ENCODE measurements at places on chromosomes 12 and 14.

DNA sequence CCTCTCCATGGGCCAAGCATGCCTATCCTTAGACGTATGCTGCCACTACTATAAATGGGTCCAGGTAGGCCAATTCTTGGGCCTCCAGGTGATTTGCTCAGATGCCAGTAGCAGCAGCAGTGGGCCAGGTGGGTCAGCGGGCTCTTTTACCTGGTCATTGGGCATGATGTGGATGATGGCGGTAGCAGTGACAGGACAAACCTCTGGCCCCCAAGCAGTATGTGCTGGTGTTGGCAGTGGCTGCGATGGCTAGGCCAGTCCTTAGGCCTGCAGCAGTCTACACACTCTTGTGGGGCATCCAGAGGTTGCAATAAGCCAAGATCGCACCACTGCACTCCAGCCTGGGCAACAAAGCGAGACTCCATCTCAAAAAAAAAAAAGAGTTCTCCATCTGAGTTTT lies 19.1 kb upstream of the VASH1 start:
- no peak for DNase-seq

- no peak for DNase-seq
Measured at GRCh38 chr14:57464008-57464730, 29.5 kb downstream of the CCDC198 start.

DNA sequence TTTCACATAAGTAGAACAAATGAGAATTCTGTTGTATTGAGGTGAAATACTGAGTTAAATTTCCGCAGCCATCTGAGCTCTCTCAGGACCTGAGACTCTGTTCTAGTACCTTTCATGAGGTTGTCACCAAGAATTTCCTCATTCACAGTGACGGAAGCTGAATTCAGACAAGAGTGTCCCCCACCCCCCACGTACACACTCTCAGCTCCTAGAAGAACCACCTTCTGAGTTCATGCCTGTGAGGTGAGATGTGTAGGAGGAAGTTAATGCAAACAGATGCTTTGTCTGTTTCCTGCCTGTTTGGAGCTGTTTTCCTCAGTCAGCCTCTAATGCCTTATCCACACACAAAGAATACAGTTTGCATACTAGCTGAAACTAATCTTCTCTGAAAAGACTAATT lies 18.2 kb downstream of the BICDL1 start:
- peak; percentile 42 for DNase-seq

- DNase-seq: no peak
Measured at GRCh38 chr12:21350975-21351374, 16.3 kb upstream of the SLCO1A2 start.

DNA sequence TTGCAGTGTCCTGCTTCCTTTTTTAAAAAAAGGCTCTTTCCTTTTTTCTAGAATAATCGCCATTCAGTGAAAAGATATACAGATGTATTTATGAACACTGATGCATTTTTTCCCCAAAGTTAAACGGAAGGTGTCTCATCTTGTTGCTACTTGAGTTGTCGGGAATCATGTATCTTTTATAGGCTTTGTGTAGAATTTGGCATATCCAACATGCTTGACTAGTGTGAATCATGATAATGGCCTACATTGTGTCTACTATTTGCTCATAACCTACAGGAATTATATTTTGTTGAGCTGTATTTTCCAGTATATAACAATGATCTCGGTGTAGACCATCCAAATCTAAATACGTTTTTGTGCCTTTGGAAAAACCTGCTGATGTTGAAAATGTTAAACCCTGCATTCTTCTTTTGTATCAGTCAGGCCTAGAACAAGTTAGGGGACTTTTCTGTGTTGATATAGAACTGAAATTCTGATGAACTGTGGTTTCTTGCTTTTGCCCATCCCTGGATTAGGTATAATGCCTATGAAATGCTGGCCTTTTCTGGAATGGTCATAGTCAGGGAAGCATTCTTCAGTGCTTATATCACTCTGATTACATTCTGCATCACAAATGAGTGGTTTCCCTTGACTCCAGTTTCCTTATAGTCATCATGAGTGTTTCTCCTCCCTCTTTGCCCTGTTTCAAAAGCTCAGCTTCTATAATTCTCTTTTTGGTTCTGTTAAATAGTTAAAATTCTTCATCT lies 10.8 kb downstream of the BMAL2 start:
- no peak for DNase-seq

DNA sequence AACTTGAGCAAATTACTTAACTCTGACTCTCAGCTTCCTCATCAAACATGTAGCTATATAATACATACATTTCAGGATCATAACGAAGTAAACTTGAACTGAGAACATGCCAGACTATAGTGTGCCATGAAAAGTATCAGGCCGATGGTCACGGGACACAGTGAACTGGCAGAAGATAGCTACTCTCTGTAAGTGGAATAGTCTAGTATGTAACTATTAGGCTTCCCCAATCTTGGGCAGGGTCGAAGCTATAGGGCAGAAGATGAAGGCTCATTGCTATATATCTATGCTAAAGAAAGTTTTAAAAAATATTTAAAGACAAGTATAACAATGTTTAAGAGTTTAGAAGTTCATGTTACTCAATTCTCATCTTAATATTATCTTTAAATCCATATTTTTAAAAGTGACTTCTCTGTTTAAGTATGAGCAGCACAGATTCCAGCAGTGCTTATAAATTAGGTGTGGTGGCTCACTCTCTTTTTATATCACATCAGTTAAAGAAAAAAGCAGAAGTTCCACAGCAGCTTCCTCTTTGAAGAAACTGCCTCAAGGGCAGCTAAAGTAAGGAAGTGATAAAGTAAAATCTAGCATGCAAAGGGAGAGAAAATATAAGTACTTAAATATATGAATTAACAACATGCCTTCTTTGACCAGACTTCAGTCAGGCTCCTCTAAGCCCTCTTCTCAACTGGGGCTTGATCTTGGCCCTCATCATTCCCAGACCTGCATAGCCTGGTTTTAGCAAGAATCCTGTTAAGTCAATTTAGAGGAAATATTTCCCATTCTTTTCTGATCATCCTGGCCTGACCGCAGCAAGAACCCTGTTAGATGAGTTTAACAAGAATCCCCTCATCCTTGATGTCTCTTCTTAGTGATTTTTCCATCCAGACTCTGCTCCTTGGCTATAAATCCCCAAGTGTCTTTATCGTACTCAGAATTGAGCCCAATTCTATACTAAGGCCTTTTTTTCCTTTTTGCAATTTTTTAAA lies 8.4 kb upstream of the GLIPR1 start:
- DNase-seq: no peak

- DNase-seq: no peak
Measured at GRCh38 chr12:58148405-58148804, 207.0 kb downstream of the ATP23 start.

DNA sequence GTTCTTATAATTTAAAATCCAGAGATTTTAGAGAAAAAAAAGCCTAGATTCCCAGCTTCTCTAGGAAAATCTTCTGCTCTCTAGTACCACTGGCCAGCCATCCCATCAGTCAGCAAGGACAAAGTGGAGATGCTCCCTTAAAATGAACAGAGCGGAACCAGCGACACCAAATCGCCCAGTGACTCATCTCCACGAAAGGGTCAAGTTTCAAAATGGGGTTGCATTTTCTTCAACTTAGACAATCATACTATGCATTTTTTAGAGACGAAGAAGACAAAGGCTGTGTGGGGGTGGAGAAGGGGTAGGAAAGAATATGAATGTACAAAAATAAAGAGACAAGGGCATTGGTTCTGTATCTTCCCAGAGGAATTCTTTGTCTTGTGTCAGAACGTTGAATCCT lies 212.0 kb downstream of the SLC15A4 start:
- DNase-seq: no peak

- no peak for DNase-seq
Measured at GRCh38 chr12:46723629-46724419, 102.0 kb downstream of the SLC38A4 start.

DNA sequence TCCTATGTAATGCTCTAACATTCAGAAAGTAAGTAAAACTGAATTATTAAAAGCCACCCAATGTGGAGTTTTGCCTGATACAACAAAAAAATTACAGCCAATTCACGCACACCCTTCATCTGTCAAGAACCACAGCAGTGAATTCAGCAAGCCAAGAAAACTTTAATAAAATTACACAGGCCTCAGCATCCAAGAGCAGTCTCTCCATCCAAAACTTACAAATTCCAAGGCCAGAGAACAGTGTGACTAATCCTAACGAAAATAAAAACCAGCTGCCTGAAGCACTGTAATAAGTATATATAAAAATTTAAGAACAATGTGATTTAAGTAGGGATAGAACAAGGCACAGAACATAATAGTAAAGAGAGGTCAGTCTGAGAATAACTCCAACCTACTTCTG lies 54.2 kb downstream of the SIX6 start:
- no peak for DNase-seq

GRCh38 chr14:104556256-104557021 lies 23.1 kb upstream of the C14orf180 start:
- no peak for DNase-seq

GRCh38 chr14:84519836-84520235 lies 1010.1 kb upstream of the FLRT2 start:
- DNase-seq: no peak

- no peak for DNase-seq
Measured at GRCh38 chr12:96084624-96085023, 49.2 kb upstream of the LTA4H start.

- DNase-seq: no peak
Measured at GRCh38 chr12:100959481-100959880, 164.9 kb downstream of the ANO4 start.

DNA sequence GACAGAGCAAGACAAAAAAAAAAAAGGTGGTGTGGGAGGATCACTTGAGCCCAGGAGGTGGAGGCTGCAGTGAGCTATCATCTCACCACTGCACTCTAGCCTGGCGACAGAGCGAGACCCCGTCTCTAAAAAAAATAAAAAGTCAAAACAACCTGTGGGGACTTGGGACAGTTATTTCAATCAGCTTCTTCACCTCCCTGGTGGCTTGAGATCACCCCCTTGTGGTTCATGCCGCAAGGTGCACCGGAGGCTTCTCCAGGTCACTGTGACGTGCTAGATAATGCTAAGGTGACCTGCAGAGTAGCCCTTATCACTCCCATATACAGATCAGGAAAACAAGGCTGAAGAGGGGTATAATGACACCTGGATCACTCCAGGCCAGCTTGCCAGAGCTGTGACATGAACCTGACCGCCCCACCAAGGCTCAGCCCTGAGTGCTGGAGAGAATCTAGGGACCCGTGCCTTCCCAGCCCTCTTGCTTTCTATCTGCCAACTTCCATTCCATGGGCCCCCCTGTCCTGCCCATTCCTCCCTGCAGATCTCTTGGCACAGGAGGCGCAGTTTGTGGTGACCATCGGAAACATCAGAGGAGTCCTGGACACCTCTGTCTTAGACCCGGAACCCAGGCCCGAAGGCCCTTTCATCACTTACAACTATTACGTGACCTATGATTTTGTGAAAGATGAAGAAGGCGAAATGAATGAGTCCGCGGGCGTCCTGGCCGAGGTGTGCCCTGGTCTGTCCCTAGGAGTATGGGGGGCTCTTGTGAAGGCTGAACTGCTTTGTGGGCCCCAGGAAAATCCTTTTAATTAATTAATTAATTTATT lies 8.1 kb downstream of the LRRC43 start:
- DNase-seq: peak; percentile 72

DNA sequence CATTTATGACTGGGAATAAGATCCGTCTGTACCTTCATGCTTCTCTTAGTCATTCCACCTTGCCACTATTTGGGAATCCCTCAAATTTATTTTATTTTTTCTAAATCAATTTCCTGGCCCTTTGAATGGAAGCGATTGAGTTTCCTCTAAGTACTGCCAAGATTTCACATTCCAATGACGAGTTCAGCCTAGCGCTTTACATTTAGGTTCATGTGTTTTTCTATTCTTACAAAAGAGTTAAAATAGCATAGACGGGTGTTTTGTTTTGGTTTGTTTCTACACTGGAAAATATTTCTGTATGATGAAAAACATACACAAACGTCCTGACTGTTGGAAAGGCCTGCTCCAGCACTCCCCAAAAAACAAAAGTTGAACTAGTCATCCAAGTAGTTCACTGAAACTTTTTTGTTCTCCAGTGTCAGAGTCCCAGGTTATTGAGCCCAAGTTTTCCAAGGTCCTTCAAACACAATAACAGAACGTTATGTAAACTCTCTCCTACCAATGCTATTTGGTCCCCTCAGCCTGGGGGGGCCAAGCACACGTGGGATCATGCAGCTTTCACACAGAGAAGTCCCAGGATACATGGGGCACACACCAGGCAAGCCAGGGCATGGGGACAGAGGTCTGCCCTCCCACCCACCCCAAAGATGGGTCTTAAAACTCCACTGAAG lies 74.8 kb upstream of the FOXN3 start:
- DNase-seq: no peak

- DNase-seq: no peak
Measured at GRCh38 chr12:85835426-85836196, 598 bp downstream of the RASSF9 start.

DNA sequence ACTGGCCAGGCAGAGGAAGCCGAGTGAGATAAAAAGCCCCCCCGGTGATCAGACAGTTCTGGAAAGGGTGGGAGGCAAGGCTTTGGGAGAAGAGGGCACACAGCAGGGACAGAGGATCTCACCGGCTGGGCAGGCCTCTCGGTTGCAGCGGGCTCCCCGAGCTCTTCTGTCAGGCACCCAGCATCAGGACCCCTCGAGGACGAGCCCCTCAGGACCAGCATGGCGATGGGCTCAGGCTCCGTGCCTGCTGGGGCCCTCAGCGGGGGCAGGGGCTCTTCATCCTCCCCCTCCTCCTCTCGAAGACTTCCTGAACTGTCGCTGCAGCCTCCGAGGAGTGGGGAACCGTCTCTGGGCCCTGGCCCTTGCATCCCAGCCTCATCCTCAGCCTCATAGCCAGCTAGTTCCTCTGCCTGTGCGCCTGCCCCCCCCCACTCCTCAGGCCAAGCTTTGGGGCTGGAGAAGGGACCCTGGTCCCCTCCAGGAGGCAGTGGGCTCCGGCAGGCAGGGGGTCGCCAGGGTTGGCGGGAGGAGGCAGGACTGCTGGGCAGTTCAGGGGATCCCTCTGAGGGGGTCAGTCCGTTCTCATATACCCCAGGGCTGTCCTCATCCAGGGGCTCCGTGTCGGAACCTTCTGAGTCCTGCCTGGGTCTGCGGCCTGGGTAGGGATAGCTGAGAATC lies 3.4 kb upstream of the AP1G2 start:
- DNase-seq: no peak

GRCh38 chr12:75690296-75690955 lies 179.0 kb upstream of the KRR1 start:
- no peak for DNase-seq

All from stimulated activated CD8-positive, alpha-beta memory T cell treated with anti-CD3 and anti-CD28 coated beads, Interleukin-2, amount 100 ng/mL, for 48 hours (primary cell).